Stimulated activated CD4-positive, alpha-beta T cell treated with anti-CD3 and anti-CD28 coated beads, Interleukin-1b, Interleukin-23, amount 100 ng/mL, for 4 hours (primary cell): ENCODE measurements at places on chromosomes 1 and 21.

- DNase-seq, result no peak
Measured at GRCh38 chr1:246427611-246428010, 79.5 kb downstream of the SMYD3 start.

- DNase-seq, result no peak
Measured at GRCh38 chr1:7207875-7208646, 422.8 kb downstream of the CAMTA1 start.

DNA sequence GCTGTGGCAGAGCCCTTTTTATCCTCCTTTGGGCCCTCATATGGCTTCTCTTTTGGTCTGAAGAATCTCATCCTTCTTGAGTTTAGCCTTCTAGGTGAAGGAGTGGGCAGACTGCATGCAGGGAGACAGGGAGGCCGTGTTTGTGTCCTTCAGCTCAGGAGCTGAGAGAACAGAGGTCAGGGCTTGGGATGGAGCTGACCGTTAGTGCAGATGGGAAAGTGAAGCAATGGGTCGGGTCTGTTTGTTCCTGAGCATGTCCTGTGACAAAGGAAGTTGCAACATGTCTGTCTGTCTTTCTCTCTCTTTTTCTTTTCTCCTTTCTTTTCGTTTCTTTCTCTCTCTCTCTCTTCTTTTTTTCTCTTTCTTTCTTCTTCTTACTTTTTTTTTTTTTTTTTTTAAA is 14.9 kb downstream of the MAPKAPK2 start:
- no peak for DNase-seq

- DNase-seq, result no peak
Measured at GRCh38 chr1:19067182-19067911, 110.9 kb upstream of the IFFO2 start.

GRCh38 chr1:172269084-172269483 is 151.4 kb upstream of the C1orf105 start:
- no peak for DNase-seq
